ENCODE measurements at places on chromosomes 6 and 20.

- DNase-seq, result no peak
Measured at GRCh38 chr6:92541448-92542060, 877.8 kb downstream of the EPHA7 start.

DNA sequence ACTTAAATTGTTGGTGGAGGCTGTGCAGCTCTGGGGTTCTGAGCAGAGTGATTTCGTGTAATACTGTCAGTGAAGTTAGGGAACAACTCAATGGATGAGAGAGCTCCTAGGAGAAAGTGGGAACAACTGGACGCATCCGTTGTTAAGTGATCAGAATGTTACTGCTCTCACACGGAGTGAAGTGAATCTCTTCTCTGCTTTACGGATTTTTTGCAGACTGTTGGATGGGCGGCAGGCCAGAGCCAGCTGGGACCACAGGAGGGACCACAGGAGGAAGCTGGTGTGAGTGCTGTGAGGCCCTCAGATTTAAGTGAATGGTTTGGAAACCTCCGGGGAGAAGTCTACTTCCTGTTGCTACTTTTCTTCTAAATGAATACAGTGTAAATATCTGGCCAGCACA is 23.7 kb upstream of the PPP1R14C start:
- DNase-seq, result no peak

DNA sequence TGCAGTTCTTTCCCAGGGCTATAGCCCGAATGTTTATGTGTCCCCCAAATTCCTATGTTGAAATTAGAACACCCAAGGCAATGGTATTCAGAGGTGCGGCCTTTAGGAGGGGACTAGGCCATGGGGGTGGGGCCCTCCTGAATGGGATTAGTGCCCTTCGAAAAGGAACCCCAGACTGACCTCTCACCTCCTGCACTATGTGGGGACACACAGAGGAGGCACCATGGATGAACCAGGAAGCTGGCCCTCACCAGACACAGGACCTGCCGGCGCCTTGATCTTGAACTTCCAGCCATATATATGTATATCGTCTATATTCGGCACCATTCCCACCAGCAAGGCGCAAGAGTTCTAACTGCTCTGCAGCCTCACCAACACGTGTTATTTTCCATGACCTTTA is 101.5 kb upstream of the BHLHE23 start:
- DNase-seq, result no peak

DNA sequence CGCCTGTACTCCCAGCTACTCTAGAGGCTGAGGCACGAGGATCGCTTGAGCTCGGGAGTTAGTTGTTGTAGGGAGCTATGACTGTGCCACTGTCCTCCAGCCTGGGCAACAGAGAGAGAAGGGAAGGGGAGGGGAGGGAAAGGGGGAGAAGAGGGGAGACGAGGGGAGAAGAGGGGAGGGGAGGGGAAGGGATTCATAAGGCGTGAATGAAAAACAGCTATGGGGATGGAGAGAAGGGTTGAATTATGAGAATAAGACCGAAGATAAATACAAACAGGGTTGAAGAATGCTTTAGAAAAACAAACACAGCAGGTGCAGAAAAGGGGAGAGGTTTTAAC is 106.0 kb downstream of the TRIM27 start:
- DNase-seq, result no peak

DNA sequence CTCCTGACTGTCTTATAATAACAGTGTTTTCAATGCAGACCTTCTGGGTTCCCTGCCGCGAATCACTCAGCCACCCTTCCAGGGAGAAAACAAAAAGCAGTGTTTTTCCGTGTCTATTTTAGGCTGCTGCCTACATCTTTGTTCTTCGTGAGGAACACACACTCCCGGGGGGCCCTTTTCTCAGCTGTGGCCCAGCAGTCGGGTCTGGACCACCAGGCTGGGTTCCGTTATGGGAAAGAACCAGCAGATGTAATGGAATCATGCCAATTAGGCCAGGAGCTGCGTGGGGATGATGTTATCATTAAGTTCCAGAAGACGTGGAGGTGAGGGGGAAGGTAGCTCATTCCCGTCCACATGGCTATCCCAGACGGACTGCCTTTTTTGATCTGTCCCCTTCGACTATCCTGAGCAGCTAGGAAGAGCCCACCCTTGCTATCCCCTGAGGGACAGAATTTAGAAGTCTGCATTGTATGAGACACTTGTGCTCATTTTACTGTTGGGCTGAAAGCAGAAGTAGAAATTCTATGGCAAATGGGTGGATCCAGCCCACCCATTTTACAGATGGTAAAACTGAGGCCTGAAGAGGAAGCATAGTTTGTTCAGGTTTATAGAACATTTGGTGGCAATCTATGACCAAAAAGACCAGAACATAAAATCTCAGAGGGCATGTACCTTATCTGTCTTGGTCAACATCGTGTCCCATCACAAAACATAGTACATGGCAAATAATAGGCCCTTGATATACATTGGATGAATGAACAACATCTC is 54.5 kb downstream of the KCNB1 start:
- DNase-seq, result no peak

GRCh38 chr6:39543095-39543494 is 182.1 kb downstream of the KIF6 start:
- DNase-seq, result no peak

DNA sequence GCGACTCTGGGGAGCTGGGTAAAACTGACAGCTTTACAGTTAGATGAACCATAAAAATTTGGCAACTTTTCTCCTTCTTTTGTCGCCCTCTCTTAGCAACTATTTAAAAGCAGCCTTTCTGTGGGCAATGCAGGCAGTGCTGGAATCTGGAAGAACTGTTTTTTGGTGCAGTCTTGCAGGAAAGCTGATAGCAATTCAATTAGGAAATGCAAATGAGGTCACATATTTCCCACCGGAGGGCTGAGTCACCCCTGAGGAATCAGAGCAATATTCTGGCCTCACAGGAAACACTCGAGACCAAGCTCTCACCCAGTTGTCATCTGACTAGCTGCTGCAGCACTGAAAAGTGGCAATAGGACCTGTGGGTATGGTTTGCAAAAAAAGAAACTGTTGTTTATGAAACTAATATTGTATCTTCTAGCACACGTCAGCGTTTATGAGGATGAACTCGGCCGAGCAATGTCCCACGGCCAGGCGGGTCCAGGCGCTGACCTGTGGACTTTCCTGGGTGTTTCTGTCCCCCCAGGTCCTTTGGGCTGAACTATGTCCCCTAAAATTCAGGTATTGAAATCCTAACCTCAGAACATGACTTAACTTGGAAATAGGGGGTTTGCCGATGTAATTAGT is 312.3 kb downstream of the TAF4 start:
- no peak for DNase-seq

DNA sequence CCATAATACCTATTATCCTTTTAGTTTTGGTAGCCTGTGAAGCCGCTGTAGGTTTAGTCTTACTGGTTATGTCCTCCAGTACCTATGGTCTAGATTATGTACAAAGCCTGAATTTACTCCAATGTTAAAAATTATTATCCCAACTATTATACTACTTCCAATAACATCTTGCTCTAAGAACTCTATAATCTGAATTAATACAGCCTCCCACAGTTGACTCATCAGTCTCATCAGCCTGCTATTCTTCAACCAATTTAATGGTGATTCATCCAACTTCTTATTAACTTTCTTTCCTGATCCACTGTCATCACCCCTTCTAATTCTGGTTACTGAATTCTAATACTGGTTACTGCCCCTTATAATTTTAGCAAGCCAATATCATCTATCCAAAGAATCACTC is 370.3 kb upstream of the OPRM1 start:
- no peak for DNase-seq

- DNase-seq, result no peak
Measured at GRCh38 chr20:36670665-36671357, 24.8 kb upstream of the SLA2 start.

- DNase-seq, result no peak
Measured at GRCh38 chr6:41599015-41599851, 39.0 kb upstream of the MDFI start.

DNA sequence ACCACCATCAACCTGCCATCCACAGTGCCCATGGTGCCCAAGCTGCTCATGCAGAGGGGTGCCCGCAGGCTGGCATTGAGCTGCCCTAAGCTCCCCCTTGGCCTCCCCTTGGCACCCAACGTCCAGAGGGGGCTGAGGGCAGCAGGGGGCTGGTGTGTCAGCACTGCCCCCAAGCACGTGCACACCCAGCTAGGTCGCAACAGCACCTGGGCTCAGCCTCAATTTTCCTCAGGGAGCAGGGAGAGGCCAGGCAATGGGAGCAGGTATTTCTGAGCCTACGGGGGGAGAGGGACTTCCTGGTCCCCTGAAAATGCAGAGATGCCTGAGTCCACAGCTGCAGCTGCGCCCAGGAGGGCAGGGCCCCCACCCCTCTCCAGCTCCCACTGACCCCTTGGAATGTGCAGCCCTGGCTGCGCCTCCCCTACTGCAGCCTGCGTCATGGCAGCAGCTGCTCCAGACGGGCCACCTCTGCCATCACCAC is 204.2 kb downstream of the ANKRD60 start:
- DNase-seq, result peak; percentile 70

DNA sequence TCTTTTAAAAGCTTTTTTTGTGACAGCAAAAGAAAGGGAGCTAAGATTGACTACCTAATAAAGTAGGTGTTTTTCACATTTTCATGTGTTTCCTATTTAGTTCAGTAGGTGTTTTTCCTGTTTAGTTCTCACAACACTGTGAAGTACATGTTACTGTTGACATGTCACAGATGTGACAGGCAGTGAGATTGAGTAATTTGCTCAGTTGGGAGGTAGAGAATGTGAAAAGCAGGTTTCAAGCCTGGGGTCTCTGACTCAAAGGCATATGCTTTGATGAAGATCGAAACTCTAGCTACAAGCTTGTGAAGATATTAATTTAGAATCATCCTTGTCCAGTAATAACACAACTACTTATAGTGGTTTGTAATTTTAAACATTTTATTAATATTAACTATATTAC is 43.1 kb downstream of the SLX4IP start:
- no peak for DNase-seq

- DNase-seq, result no peak
Measured at GRCh38 chr20:37898233-37899104, 4.5 kb upstream of the VSTM2L start.

GRCh38 chr20:6802227-6802626 is 34.7 kb downstream of the BMP2 start:
- DNase-seq, result no peak

- no peak for DNase-seq
Measured at GRCh38 chr6:119436583-119436982, 87.0 kb upstream of the MAN1A1 start.

- no peak for DNase-seq
Measured at GRCh38 chr20:62025394-62025793, 40.3 kb downstream of the TAF4 start.

DNA sequence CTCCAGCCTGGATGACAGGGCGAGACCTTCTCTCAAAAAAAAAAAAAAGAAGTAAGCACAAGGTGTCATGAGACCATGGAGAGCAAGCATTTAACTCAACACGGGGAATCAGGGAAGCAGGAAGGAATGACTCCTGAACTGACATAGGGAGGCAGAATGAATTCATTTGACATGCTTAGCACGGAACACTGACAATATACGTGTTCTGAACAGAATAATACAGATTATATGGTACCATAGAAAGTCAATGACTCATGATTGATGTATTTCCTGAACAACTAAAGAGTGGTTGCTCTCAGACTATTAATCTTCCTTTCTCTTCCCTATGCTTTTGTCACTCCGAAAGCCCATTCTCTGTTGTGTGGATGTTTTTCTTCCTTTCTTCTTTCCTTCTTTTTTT is 20.7 kb upstream of the ASIP start:
- no peak for DNase-seq

- DNase-seq, result peak; percentile 81
Measured at GRCh38 chr6:140441256-140441655, 1066.8 kb upstream of the CITED2 start.

DNA sequence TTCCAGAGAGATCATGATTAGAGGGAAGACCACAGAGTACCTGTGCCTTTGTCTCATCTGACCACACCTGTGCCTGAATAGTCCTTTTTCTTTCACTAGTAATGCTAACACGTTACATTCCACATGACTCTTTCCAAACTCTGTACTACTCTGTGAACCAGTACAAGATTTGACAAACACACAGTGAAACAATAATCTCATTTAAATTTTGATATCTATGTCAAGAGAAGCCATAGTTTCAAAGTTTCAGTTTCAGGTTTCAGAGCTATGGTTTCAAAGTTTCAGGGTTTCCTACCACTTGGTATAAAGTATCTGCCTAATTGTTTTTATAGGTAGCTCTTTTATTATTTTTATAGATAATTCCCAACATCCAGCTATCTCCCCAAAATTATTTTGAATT is 62.0 kb upstream of the PHACTR2 start:
- DNase-seq, result no peak

- DNase-seq, result no peak
Measured at GRCh38 chr20:40848526-40848925, 159.5 kb upstream of the MAFB start.

DNA sequence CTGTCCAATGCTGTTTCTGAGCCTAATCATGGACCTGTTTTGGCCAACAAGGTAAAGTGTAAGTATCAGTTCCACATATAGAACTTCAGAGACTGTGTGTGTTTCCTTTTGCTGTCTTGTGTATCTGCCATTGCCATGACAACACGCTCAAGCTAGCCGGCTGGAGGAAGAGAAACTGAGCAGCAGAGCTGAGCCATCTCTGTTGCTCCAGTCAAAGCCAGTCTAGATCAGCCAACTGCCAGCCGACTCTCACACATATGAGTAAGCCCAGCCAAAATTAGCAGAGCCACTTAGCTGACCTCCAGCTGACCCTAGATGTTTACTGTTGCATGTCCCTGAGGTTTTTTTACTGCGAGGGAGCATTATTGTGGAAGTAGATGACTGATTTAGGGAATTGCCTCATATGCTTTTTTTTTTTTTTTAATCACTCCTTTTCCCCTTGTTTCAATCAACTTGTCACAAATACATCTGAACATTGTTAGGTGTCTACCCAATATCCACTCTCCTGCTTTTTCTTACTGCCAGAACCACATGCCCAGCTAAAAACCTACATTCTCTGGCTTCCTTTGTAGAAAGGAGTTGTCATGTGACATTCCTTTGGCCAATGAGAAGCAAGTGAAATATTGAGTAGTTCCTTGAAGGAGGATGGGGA is 304.3 kb upstream of the SUPT3H start:
- DNase-seq, result no peak

DNA sequence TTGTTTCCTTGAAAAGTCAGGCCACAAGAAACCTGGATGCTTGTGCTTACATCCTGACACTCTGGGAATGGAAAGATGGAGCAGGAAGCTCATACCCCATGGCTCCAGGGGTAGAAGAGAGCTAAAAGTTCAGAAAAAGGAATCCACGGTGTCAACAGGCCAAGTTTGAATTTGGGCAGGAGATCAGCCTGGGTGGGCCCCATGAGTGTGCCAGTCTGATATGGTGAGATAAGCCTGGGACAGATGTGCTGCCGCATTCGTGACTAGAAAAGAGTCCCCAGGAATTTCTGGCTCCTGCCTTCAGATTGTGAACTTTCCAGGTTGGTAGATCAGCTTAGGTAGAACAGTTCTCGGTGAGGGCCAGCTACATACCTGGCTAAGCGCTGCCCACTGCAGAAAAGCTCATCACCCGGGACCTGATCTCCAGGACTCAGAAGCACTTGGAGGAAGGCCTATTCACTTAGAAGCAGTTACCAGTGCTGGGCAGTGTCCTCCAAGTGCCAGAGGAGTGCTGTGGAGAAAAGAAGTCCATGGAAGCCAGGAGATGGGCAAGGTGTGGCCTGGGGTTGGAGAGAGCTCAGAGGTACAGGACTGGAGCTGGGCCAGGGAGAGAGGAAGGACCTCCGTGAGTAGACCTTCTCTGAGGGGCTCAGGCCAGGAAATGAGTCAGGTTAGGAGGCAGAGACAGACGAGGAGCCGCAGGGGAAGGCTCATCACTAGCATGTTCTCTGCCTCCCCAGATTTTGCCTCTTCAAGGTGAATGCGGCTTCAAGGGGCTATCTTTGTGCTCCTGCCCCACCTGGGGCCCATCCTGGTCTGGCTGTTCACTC is at the start of gene TSPO2:
TSPO2 (plus strand) TSS at position 242 of the 830 bp plus-strand sequence; CDS start at position 761, 519 bp downstream.
- no peak for DNase-seq

- DNase-seq, result no peak
Measured at GRCh38 chr6:52574709-52575501, 2.0 kb downstream of the TRAM2 start.

Data from cardiac septum (tissue), 1 donor.